Suppressor macrophage treated with lipopolysaccharide for 1 hour (primary cell): ENCODE measurements at places on chromosomes 2 and 18.
A peak's percentile ranks its signal among the peaks of the same experiment; 100 is the strongest.

GRCh38 chr2:64165706-64166105 is 21.5 kb upstream of the PELI1 start:
- DNase-seq = peak; percentile 56

DNA sequence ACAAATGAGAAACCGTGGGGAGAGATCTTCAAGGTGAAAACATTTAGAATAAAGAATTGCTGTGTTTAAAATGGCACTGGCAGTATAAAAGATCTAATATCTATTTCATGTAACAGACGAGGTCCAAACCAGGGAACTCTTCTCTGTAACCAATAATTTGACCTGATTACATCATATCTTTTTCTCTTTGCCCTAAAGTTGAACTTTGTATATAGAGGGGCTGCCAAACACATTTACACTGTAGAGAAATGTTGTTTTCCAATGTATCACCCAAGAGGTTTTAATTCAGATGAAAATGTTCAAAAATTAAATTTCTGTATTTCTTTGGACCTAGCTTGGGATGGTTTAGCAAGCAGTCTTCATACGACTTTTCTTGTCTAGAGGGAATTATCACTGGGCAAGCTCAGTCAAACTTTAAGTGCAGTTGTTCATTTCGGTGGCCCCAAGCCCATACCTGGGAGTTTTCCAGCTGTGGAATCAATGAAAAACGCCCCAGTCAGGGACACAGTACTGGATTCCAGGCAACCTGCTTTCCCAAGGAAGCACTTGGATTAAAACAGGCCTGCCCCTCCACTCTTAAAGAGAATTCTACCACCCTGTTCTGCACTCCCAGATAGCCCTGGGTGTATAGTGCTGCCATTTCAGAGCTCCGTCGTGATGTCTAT is 208.5 kb upstream of the FN1 start:
- DNase-seq = no peak

DNA sequence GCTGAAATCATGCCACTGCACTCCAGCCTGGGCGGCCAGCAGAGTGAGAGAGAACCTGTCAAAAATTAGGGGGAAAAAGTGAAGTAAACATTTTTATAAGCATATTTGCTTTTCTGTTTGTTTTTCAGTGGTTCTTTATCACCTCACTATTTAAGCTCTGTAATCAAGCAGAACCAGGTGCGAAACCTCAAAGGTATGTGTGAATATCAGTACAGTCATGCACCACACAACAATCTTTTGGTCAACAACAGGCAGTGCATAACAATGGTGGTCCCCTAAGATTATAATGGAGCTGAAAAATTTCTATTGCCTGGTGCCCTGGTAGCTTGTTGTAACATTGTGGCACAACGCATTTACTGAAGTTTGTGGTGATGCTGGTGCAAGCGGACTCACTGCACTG is 167.4 kb upstream of the STON1 start:
- DNase-seq = no peak

- DNase-seq = no peak
These were observed 130.8 kb upstream of the CDCA7 start for GRCh38 chr2:173223871-173224270.

DNA sequence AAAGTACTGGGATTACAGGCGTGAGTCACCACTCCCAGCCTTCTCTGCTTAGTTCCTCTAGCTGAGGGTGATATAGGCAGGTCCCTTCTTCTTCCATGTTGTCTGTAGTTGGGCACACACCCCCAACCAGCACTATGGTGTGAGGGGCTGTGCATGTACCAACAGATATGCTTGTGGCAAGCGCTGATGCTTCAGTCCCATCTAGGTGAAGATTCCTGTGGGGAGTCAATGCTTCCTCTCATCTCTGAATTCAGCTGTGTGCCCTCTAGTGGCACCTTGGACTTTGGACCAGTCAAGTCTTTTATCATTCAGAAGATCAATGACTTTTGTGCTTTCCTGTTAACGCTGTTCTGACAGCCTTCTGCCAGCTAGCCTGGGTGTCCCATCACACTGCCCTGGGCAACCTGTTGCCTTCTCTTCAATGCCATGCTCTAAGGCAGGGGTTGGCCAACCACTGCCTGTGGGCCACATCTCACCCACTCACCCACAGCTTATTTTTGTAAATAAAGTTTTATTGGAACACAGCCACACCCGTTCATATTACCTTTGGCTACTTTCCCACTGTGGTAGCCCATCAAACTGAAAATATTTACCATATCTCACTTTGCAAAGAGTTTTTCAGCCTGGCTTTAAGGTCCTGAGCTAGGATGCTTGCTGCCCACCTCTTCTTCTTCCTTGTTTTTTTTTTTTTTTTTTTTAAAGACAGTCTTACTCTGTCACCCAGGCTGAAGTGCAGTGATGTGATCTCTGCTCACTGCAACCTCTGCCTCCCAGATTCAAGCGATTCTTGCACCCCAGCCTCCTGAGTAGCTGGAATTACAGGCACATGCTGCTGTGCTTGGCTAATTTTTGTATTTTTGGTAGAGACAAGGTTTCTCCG is 51.0 kb downstream of the NPAS2 start:
- peak; percentile 43 for DNase-seq

DNA sequence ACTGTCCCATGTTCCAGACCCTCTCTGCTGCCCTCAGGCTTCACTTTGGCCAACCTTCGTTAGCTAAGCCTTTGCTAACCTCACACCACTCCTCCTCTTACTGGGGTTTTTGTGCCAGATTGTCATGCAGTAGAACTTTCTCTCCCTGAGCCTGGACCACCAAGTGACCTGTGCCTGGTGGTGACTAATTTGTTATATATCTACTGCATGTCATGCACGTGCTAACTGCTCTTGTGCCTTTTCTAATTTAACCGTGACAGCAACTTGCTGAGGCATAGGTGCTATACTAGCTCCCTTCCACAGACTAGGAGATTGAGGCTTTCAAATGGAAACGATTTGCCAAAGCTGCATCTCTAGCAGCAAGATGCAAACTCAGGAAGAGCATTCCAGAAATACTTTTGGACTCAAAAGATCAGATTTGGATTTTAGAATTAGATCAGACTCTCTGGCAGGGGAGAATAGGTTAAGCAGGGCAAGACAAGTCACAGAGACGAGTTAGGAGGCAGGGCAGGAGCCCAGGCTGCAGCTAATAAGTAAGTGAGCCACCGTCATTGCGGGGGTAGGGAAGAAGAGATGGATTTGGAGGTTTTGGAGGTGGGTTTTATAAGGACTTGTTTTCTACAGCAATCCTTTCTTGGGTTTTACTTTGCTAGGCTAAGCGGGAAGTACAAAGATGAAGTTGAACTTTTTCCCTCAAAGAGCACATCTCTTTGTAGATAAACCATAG is 1.8 kb downstream of the PPP1R7 start:
- no peak for DNase-seq

DNA sequence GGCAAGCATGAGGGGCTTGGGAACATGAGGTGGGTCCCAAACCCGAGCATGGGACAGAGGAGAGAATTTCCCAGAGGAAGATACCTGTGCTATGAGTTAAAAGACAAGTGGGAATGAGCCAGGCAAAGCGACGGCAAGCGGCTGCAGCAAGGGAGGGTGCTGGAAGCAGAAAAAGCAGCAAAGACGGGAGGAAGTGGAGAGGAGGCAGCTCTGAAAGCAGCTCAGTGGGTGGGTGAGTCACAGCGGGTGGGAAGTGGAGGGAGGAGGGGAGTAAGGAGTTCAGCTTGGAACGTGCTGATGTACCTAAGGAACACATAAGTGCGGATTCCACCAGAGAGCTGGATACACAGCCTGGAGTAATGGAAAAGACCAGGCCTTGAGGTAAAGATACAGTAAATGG is 41.4 kb downstream of the THUMPD2 start:
- DNase-seq = peak; percentile 60

DNA sequence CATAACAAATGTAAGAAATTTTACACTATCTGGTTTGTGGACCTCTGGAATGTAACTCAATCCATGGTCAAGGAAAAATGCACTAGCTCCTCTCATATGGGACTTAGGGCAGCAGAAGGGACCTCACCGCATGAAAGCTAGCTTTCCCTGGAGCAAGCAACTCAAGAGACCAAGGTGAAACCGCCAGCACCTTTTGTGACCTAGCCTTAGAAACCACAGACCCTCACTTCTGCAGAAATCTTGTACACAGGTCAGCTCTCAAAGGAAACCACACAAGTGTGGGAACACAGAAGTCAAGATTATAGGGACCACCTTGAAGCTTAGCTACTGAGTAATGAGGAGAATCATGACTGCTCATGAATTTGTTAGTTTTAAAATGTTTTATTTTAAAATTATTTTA is 222.5 kb downstream of the DLGAP1 start:
- no peak for DNase-seq

DNA sequence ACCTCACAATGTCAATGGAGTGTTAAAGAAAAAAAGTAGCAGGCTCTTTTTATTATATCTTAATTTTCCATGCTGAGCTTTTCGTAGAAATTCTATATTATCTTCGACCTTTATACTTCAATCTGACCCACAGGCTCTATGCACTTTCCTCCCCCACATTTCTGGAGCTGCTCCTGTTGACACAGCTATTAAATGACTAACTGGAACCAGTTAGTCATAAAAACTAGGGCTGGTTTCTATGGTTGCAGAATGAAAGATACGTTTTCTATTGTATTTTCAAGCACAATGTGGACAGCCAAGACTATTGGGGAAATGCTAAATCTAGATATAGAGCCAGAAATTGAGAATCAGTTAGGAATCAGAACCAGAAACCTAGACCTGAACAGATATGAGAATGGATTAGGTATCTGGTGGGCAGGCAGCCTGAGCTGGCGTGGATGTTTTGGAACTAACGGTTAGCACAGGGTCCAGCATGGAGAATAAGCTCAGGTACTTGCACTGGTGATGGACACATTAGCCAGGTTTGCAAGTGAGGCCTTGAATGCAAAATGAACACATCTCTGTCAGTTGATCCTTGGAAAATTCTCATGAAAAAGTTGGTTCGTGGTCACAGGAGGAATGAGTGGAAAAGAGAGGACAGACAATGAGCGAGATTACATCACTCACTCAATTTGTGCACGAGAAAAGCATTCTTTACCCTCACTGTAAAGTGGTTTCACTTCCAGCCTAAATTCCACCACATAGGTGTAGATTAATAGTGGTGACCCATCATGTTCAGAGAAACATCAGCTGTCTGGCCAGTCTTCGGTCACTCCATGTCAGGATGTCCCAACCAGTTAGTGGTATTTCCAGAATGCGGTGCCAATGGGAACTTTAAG is 144.6 kb upstream of the EPHA4 start:
- no peak for DNase-seq

GRCh38 chr2:171432969-171433762 is 624 bp downstream of the METTL8 start:
- no peak for DNase-seq

- DNase-seq = no peak
These were observed 45.9 kb upstream of the NCK2 start for GRCh38 chr2:105698820-105699219.

DNA sequence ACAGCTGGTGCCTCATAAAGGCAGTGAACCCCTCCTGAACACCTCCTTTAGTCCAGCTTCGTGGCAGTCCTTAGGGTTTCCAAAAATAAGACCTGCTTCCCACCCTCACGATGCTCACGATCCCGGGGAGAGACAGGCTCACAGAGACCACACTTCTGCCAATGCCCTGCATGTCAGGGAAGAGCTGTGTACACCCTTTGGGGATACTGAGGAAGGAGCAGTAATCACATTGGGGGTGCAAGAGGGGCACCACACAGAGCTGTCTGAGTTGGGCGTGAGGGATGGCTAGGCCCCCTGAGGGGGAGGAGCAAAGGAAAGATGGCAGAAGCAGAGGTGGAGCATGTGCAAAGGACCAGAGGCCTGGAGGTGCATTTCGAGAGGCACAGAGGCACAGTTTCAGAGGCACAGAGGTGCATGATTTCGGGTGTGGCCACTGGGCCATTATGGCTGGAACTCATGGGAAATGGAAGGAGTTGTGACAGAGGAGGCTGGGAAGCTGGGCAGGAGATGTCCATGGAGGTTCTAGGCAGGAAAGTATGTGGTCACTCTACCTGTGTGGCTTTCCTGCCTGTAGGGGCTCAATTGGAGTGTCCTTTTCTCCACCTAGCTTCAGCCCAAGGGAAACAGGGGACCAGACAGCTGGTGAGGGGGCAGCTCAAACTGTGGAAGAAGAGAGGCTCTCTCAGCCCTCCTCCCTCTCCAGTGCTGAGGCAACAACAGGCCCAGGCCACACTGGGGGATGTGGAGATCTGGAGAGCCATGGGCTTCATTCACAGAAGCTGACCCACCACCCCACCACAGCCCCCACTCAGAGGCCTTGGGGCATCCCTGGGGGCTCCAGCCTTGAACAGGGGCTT is 115.9 kb downstream of the CAPN13 start:
- DNase-seq = no peak

DNA sequence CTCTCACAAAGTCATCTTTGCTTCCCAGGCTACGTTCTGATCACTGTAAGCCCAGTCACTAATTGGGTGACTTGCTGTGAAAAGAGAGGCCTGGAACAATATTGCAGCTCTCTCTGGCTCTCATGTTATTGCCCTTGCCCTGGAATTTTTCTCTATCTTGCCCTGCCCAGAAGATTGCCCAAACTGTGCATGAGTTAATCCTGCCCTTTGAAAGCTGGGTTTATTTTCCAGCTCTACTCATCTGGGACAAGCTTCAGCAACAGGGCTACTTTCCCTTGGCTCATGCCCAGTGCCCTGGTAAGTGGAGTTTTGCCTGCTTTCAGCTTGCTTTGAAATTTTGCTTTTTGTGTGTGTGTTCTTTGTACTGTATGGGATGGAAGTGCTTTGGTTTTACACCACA is 6.9 kb upstream of the EHBP1 start:
- no peak for DNase-seq

- DNase-seq = no peak
These were observed 42.6 kb upstream of the MAP3K20 start for GRCh38 chr2:173033084-173033483.

GRCh38 chr2:151946899-151947812 is 118.9 kb upstream of the ARL5A start:
- DNase-seq = peak; percentile 77

DNA sequence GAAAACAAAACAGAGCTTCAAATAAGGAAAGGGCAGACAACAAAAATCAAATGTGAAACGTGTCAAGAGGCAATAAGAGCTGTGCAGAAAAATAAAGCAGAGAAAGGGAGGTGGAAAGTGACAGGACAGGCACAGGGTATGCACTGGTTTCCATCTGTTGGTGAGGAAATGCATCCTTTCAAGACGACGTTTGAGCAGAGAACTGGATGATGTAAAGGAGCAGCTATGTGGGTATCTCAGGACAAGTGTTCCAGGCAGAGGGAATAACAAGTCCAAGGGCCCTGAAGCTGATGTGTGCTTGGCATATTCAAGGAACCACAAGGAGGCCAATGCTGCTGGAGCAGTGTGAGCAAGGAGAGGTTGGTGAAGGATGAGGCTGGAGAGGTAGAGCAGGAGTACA is 168.9 kb upstream of the SERPINE2 start:
- no peak for DNase-seq
